ENCODE measurements at places on chromosomes 16 and 17.

DNA sequence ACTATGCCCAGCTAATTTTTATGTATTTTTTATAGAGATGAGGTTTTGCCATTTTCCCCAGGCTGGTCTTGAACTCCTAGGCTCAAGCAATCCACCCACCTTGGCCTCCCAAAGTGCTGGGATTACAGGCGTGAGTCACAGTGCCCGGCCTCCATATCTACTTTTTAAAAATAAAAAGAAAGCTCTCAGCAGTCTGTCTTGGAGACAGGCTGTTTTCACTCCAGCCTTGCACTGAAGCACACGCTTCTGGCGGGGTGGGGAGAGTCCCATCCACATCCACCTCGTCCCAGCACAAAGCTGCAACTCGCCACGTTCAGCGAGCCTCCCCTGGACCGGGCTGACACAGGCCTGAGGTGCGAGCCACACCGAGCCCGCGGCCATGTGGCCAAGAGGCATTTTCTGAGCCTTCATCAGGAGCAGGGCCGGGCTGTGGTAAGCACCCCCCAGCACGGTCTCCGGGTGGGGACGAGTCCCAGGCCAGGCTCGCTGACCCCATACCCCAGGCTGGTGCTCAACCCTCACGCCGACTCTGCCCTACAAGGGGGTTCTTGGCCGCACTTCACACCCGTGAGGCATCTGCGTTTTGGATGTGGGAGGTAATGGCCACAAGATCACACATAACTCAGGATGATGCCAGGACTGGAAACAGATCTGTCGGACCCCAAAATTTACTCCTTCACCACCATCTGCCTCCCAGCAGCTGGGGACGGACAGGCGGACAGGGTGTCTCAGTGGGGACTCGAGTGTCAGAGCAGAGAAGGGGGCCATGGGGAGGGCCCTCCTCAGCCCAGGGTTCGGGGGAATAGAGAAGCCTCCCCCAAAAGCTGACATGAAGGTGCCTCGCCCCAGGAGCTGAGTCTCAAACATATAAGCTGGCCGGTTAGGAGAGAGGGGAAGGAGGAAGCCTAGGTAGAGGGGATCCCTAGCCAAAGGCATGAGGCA is 28.6 kb downstream of the TBC1D16 start:
- DNase-seq = no peak

DNA sequence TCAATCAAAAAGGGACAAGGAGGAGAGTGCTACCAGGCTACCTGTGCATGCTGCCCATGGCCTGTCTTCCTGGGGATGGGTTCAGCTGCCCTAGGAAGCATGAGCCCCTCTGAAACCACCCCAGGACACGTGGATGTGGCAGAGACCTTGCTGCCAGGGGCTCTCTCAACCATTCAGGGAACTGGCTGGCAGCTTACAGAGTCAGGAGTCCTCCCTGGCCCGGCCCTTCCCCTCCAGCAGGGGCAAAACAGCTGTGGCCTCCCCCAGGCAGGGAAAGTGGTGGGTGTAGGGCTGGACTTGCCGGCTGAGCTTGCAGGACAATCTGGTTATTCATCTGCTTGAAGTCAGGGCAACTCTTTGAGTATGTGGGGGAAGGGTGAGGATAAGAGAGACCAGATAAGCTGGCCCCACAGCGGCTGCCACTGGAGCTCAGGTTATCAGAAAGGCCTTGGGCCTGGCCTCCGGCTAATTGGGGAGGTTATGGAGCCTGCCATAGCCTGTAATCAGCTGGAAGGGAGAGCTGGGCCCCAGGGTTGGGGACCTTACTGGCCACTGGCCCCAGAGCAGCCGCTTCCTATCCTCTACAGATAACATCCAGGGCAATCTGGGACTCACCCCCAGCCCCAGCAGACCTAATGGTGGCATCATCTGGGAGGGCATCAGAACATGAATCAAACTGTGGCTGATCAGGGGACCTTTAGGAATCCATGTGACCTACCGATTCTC is 5.6 kb upstream of the TBX2 start:
- DNase-seq = no peak

- no peak for DNase-seq
Observed at GRCh38 chr16:49414671-49415070, 41.1 kb downstream of the C16orf78 start.

DNA sequence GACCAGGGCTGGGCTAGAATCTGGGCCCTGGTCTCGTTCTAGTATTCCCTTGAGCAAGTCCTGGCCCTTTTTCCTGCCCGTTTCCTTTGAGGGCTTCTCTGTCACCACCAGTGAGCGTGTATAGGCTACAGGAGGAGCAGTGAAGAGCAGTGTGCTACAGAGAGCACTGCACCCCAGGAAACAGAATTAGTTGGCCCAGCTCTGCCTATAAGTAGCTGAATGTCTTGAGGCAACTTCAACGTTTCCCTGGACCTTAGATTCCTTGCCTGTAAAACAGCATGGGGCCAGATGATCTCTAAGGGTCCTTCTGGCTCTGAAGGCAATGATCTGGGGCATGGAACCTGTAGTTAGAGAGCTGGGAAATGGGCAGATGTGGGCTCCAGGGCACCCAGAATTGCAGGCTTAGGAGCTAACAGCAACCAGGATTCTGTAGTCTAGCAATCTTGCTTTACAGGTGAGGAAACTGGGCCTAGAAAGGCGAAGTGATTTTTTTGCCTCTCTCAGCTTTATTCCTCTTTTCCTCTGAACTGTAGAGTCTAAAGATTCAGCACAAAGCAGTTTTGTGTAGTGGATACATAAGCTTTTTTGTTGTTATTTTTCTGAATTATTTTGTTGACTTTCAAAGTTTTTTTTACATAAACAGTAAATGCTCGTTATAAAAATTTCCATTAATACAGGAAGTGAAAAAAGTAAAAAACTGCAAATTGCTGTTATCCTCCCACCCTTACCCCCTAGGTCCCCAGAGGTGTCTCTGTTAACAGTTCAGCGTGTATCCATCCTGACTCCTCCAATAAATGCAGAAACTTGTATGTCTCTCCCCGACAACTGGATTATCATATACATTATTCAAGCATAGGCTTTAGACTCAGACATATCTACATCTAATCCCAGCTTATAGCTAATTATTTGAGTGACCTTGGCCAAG is 1.7 kb upstream of the MYL4 start:
- DNase-seq = no peak

GRCh38 chr17:11944587-11944986 is 52.7 kb downstream of the ZNF18 start:
- no peak for DNase-seq

- no peak for DNase-seq
Observed at GRCh38 chr17:2547176-2547575, 35.5 kb upstream of the METTL16 start.

- no peak for DNase-seq
Observed at GRCh38 chr16:29943846-29944799, 17.8 kb upstream of the TMEM219 start.

- DNase-seq = no peak
Observed at GRCh38 chr17:78256707-78257591, 25.5 kb downstream of the TMEM235 start.

DNA sequence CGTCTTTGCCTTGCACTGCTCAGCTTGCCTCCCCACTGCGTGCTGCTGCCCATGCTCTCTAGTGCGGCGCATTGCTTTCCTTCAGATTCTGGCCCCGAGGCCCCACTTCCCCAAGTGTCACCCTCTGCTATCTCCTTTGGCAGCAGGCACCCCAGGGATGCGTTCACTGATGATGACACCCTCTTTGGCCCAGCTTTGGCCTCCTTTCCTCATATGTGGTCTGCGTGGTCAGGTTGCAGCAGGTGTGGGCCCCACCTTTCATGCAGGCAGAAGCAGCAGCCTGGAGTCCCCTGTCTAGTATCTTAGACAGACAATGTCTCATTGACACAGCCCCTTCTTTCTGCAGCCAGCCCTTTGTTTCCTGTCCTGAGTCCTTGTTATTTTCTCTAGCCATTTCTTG is 4.8 kb upstream of the CCL3 start:
- DNase-seq = no peak

DNA sequence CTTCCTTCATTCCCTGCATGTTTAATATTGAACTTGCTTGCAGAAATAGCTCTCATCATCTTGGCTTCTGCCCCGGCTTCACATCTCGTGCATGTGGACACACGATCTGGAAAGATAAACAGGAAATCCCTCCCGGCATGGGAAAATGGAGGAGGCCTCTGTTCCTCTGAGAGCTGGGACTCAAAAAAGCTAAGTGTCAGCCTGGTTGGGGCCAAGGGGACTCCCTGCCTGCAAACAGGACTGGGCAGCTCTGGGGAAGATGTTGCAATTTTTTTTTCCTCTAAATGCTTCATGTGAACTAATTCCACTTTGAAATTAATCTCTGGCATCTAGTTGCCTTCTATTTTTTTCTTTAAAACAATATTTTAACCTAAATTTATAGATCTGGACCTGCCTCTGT is 24.8 kb downstream of the ITPRIPL2 start:
- DNase-seq = no peak

DNA sequence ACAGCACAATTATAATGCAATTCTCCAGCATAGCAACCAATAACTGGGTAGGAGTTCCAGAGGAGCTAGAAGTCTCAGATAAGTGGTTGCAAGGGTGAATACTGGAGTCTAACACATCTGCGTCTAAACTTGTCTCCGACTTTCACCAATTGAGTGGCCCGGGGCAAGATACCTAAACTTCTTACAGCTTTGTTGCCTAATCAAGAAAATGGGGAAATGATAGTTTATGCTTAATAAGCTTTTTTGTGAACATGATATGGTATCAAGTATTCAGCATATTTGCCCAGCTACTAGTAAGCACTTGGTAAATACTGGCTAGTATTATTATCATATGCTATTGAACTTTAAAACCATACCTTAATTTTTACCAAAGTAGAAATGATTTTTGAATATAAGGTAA is 183.5 kb downstream of the KCNJ2 start:
- no peak for DNase-seq

DNA sequence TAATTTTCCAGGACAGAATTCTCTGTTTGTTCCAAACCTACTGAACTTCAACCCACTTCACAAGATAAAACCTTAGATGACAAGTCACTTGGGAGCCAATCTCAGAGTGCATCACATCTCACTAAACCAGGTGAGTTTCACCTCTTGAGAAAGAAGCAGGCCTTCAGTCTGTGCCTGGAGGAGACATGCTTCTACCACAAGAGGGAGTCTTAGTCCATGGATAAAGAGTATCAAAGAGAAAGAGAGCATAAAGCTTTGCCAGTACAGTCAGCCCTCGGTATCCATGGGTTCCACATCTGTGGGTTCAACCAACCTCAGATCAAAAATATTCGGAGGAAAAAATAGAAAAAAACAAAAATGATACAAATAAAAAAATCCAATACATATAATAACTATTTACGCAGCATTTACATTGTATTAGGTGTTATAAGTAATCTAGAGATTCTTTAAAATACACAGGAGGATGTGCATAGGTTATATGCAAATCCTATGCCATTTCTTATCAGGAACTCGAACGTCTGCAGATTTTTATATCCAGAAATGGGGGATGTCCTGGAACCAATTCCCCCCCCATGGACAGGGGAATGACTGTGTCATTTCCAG is 37.7 kb downstream of the DUSP14 start:
- DNase-seq = no peak

DNA sequence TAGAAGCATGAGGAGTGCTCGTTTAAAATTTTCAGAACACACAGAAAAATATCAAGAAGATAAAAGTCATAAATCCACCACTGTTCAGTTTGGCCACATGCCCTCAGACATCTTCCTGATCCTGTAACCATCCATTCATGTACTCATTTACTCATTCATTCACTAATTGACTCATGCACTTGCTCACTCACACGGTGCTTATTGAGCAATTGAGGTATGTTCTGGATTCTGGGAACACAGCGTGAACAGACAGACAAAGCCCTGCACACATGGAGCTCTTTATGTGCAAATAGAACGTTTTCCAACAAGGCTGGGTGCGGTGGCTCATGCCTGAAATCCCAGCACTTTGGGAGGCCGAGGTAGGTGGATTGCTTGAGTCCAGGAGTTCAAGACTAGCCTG is 10.2 kb upstream of the NATD1 start:
- DNase-seq = no peak

- DNase-seq = no peak
Observed at GRCh38 chr16:9843424-9844018, 338.7 kb downstream of the GRIN2A start.

DNA sequence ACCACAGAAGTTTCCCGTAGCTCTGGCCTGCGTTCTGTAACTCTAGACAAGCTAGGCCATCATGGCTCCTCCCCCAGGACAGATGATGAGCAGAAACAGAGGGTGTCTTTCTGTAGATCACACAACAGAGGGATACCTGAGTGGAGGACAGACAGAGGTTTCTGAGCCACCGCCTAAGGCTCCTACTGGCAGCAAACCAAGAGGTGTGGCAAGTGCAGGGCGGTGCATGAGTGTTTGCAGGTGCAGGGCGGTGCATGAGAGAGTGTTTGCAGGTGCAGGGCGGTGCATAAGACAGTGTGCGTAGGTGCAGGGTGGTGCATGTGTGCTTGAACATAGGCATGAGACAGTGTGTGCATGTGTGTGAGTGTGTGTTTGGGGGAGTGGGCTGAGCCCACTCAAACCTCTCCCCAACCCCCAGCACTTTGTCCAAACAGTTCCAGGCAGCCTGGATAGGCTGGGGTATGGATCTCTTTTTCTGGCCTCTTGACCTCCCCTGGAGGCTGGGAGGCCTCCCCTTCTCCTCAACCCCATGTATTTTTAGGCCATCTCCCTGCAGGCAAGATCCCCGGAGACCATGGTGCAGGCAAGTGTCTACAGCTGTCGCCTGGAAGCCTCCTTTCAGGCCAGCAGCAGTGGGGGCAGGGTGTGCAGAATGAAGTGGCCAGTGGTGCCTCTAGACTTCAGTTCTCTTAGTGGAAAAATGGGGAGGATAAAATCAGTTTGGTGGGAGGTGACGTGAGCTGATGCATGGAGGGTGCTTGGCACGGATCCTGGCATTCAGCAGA is 53.4 kb upstream of the CBX4 start:
- DNase-seq = no peak

DNA sequence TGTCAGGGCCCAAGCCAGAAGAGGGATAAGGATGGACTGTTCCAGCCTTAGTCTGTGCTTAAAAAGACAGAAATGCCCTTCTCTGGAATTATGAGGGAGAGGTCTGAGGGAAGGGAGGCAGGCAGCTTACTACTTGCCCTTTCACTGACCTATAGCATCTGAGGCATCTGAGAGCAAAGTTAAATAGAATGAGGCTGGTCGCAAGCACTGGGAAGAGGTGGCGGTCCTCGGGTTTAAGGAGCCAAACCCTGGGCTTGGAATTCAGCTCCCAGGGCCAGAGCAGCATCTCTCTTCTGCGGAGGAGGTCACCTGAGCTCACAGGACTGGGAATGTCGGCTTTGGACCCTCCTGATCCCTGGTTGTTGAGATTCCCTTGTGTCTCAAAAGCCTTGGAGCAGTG is 3.1 kb upstream of the LIMD2 start:
- no peak for DNase-seq

DNA sequence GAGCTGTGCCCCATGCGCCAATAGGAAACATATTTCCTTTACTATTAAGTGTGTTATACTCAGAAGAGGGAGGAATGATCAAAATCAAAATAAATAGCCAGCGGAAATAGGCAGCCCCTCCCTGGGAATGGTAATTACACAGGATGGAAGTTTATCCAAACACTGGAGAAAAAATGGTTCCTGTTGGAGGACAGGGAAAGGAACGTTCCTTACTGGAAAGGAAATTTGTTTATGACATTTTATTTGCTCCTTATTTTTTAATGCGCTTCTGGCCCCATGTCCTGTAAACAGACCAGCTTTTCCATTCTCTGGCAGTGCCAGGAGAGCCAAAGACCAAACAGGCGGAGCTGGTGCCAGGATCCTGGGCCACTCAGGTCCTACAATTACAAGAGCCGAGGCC is 273.7 kb downstream of the SOX9 start:
- DNase-seq = no peak

- DNase-seq = no peak
Observed at GRCh38 chr17:6749519-6749918, 6.3 kb upstream of the XAF1 start.

GRCh38 chr16:69554495-69554894 is 11.3 kb upstream of the NFAT5 start:
- no peak for DNase-seq

Data from CD4-positive, alpha-beta T cell treated with Interleukin-4 for 1 hour (primary cell).